ENCODE measurements at places on chromosomes 5 and 9. TPM values are rescaled to one million over a fixed set of nuclear protein-coding genes. Genes with fewer than 3 reads are reported as not detected.
A peak's percentile ranks its signal among the peaks of the same experiment; 100 is the strongest.

GRCh38 chr9:124475158-124475867 is 25.1 kb downstream of the ADGRD2 start:
- no peak for DNase-seq

DNA sequence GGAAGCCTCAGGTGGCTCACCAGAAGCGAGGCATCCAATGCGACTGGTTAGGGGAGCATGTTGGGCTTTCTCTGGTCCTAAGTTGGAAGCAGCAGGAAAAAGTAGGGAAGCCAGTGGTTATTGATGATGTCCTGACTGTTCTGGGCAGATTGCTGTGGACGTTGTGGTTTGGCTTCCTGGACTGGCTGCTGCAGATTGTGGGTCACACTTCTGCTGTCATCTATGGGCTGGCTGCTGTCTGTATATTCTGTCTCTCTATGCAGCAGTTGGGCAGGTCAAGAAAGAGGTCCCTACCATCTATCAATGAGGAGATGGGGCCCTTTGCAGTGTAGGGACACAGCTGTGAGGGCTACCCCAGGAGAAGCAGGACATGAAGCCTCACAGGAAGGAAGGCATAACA is 13.5 kb upstream of the MARCHF6 start:
- no peak for DNase-seq

DNA sequence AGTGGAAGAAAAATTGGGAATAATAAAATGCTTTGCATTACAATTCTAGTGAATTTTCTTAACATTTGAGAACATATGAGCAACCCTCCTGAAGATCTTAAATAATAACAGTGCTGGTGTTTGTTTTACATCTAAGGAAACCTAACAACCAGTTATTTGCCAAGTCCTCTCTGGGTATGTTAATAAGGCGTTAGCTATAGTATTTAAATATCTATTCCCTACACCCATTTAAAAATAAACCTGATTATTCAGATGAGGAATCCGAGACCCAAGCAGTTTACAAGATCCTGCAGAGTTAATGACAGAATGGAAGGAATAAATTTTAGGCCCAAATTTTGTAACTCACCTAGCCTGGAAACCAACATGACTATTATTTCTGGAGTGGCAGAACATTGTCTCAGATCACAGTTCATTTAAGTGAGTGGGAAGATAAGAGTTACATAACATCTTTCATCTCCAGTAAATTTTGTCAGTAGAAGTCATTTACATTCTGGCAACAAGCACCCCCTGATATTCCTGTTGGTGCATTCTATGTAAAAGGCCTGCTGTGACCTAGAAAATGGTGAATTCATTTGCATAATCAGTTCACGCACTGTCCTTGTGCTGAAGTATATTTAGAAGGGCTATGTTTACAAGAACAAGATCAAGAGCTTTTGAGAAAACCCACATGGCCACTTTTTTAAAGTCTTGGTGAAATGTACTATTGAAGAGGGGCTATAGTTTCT is 148.2 kb downstream of the COX7C start:
- DNase-seq: no peak

DNA sequence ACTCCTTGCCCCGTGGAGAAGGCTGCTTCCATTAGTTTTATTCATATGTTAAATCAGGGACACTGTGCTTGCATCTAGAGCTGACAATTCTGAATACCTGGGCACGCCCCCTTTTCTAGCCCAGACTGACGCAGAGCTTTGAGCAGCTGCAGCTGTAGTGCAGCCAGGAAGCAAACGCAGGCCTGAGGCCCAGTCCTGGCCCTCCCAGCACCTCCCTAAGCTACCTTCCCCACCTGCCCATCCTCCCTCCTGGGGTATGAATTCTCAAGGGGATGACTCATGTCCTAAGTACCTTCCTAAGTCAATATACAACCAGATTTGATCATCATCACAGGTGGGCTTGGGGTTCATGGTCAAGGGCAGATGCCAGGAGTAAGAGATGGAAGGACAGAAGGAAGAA is 3.5 kb downstream of the PHF19 start:
- DNase-seq: no peak

DNA sequence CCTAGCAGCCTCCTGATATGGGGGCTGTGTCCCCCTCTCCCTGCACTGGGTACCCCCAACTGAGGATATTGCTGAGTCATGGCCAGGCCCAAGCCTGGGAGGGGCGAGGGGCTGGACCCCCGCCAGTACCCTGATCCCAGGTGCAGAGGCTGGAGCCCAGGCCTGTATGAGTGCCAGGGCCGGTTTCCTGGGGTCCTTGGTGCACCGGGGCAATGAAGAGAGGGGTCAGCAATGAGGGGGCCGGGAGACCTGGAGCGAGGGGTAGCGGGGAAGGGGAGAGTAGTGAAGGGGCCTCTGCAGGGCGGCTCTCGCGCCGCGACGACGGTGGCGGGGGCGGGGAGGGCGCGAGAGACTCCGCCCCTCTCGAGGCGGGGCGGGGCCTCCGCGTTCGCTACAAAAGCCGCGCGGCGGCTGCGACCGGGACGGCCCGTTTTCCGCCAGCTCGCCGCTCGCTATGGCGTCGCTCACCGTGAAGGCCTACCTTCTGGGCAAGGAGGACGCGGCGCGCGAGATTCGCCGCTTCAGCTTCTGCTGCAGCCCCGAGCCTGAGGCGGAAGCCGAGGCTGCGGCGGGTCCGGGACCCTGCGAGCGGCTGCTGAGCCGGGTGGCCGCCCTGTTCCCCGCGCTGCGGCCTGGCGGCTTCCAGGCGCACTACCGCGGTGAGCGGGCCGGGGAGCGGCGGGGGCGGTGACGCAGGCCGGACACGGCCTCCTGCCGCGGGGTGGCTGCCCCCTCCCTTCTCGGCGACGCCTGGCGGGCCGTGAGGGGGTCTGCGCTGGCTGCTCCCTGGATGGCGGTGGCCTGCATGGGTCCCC is at the start of gene SQSTM1:
TSS of gene SQSTM1 (plus strand) at position 423 of the 815 bp plus-strand sequence. CDS start at position 455, 32 bp downstream.
- peak; percentile 89 for DNase-seq

- DNase-seq: no peak
These were observed 1530.1 kb downstream of the MAT2B start for GRCh38 chr5:165035520-165035919.

DNA sequence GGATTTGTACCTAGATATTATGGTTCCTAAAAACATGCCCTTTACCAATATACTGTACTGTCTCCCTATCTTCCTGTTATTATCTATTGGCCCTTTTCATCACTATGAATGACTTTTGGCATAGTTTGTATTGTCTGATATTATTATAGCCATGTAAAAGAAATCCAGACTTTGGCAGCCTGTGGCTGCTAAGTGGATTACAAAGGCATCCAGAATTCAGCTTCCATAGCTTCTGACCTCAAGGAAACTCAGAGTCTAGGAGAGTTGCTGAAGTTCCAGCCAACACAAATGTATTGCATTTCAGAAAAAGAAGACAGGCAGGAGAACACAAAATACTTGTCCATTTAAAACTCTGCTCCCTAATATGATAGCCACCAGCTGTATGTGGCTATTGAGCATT is 319.2 kb upstream of the MPDZ start:
- no peak for DNase-seq

DNA sequence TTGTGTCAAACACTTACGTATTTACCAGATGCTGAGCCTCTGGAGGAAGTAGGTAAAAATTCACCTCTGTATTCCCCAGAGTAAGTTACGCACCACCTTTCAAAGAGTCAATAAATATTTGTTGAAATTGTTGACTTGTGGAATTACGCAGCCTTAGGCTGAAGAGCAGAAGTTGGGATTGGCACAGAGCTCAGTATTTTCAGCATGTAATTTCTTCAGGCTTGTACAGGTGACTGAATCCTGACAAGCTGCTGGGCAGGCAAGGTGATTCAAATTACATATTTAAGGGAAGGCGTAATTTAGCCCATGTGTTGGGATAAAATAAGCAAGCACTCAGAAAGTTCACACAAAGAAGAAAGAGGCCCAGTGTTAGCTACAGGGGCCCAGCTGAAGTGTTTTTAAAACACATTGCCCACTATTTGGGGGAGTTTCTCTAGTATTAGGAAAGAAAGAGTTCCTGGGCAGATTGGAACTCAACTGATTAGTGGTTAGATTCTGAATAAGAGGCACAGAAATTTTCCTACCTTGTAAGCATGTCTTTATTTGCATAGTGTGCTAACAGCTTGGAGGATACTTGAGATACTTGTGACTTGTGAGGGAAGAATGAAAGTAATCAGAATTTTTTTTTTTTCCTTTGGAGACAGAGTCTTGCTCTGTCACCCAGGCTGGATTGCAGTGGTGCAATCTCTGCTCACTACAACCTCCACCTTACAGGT is 165.3 kb upstream of the FBXL7 start:
- no peak for DNase-seq

- no peak for DNase-seq
These were observed 75.3 kb downstream of the TJP2 start for GRCh38 chr9:69249337-69249736.

The OTP gene
- not detected for polyA plus RNA-seq
